ENCODE measurements at places on chromosomes 7 and 10.

DNA sequence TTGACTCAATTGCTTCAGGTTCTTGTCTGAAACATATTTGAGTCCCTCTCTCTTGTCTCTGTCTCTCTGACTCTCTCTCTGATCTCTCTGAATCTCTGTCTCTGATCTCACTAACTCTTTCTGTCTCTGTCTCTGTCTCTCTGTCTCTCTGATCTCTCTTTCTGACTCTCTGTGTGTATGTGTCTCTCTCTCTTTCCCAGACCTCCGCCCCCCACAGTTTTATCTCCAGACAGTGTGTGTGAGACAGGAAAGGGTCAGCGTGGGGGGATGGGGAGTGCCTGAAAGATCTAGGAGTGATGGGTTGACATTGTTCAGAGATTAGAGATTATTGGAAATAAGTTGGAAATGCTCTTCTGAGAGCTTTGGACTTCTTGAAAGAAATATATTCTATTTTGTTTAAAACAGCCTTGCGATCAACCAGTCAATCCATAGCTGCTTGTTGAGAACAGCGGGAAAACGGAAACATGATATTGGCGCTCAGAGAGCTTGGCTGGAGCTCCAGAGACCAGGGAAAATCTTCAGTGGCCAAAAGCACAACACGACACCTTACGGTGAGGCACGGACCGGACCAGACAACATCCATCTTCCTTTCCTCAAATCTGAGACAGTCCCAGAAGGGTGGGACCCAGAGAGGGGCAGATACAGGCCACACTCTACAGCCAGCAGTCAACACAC lies 35.5 kb downstream of the CALML3 start:
- DNase-seq = no peak

GRCh38 chr10:98339799-98340198 lies 71.8 kb upstream of the LOXL4 start:
- DNase-seq = no peak

GRCh38 chr7:721619-722248 lies 4.8 kb upstream of the DNAAF5 start:
- no peak for DNase-seq

DNA sequence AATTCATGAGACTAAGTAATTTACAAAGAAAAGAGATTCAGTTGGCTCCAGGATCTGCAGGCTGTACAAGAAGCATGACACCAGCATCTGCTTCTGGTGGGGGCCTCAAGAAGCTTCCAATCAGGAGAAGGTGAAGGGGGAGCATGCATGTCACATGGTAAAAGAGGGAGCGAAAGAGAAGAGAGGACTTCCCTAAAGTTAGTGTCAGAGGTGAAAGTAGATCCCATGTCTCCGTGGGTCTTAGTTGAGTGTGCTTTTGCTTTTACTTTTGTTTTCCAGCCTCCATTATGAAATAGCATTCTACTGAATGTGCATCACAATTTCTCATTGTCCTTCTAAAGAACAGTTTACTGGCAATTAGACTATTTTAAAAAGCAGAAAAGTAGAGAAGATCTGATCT lies 213.6 kb upstream of the FZD1 start:
- no peak for DNase-seq

DNA sequence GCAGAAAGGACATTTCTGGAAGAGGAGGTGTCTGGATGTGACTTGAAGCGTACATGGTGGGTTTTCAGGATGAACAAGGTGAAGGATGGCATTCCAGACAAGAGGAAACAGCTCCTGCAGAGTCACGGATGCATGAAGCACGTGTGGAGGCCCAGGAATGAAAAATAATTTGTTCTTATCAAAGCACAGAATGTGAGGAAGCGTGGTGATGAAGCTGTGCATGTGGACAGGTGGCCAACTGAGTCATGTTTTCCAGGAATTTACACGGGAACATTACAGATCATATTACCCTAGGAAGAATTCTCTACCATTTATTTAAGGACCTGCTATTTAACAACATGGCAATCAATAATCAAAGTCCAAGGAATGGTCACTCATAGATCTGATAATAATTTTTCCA lies 413.2 kb upstream of the KLF6 start:
- DNase-seq = no peak

DNA sequence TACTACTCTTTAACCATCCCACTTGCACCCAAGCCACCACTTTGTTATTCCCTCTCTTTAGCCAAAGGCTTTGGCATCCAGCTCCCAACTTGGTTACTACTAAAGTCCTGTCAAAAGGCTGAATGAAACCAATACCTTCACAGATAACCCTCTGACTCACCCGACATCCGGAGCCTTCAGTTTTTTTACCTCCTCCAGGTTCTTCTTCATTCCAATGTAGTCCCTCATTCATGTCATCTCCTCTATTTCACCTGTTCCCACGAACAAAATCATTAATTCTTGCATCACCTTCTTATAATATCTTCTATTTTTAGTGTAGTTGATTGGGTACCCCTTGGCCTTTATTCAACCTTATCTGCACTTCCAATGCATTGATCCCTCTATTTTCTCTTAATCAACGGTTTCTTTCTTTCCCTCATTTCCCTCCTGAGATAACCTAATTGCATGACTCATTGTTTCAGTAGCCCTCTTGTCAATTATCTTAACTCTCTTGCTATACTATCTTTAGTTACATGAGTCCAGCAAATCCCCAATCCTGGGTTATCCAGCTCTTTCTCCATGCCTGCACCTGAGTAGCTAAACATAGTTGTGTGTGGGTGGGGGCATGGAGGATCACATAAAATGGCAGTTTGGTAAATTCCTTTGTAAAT lies 87.2 kb upstream of the COL1A2 start:
- DNase-seq = no peak

DNA sequence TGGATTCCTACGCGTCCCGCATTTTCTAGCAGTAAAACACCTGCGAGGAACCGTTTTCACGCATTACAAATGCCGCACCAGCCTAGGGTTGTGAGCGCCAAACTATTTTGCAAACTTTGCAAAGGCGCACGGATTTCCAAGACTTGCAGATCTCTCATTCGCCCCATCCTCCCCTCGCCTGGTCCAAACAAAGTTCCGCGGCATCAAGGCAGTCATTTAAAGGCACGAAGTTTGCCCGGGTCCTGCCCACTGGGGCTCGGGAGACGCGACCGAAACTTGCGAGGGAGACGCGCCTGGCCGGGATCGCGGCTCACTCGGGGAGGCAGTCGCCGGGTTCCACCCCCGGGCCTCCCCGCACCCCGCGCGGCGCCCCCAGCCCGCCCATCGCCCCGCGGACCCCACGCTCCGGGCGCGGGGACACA lies 613 bp downstream of the USP6NL start:
- DNase-seq = peak; percentile 29

GRCh38 chr7:142314281-142314680 lies 56.4 kb upstream of the PRSS58 start:
- no peak for DNase-seq

DNA sequence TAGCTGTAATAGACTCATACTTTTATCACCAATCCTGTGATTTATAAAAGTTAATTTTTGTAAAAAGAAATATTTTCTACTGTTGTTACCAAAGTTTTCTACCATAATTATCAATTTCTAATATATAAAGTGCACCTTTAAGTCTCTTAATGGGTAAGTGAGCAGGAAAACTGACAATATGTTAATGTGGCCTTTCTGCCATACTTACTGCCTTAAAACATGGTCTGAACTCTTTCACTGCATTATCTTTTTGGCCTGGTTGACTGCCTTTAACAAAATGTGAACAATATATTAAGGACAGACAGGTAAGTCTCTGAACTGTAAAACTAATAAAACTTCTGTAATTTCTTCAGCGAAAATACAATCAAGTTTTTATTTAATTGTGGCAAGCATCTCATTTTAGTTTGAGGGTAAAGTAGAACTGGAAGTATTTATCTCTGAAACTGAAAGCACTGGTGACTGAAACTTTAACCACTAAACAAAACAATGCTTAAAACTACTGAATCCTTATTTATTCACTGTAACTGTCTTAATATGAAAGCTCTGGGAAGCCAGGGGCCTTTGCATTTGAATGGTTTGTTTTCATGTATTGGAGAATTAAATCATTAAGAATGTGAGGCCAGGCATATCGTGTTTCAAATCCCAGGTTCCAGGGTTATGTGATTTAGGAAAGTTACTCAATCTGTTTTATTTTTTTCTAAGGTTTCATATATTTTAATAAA lies 948.8 kb upstream of the POT1 start:
- DNase-seq = no peak
